ENCODE measurements at places on chromosomes 13 and 19. TPM values are rescaled to one million over a fixed set of nuclear protein-coding genes. Genes with fewer than 3 reads are reported as not detected.
A peak's percentile ranks its signal among the peaks of the same experiment; 100 is the strongest.

IL11 gene
- not detected for polyA plus RNA-seq

CCDC8 gene
- 0.18 TPM for polyA plus RNA-seq

C3 gene
- 0.23 TPM for polyA plus RNA-seq

UPK1A gene
- not detected for polyA plus RNA-seq

- DNase-seq: peak; percentile 82
Measured at GRCh38 chr19:18000915-18001776, 6.8 kb upstream of the ARRDC2 start.

GRCh38 chr13:110354123-110354627, 47.1 kb downstream of the COL4A2 start:
- no peak for DNase-seq

GRCh38 chr13:49495783-49496762, at the start of gene PHF11:
PHF11 (plus strand) TSS chr13:49495953; CDS start chr13:49496002, 49 bp downstream.
- DNase-seq: peak; percentile 58

GRCh38 chr13:98406427-98406826, 170.5 kb downstream of the STK24 start:
- no peak for DNase-seq

GRCh38 chr13:73835138-73835721, 299.0 kb downstream of the KLF12 start:
- peak; percentile 55 for DNase-seq

DNA sequence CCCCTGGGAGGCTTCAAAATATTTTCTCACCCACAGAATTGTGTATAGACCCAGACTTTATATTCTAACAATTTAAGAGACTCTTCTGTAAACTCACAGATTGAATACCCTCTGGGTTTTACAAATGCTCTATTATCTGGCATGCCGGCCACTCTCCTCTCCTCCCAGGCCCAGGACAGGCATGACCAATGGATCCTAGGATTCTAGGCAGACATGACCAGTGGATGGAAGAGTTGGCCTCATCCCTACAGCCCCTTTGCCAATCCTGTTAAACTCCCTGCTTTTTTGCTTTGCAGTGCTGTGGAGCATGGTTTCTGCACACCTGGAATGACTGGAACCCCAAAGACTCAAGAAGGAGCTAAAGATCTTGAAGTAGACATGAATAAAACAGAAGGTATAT, 5.8 kb downstream of the ACSBG2 start:
- DNase-seq: no peak

DNA sequence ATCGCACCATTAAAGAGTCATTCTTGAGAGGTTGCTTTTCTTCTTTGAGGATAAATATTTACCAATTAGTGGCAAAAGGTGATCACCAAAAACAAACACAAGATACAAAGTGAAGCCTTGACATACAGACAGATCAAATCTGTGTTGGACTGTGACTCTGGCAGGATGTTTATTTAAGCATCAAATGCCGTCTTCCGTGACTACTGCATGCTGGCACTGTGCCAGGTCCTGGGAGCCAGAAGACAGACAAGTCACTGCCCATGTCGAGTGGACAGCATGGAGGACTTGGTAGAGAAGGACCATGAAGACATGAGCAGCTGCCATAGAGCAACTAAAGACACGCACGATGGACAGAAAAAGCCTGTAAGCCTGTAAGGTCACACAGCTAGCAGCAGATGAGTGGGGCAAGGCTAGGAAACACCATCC, 92.8 kb upstream of the FARP1 start:
- DNase-seq: no peak

- peak; percentile 84 for DNase-seq
Measured at GRCh38 chr13:44974056-44974793, 15.0 kb downstream of the NUFIP1 start.
